ENCODE measurements at places on chromosomes 5 and 9. TPM values are rescaled to one million over a fixed set of nuclear protein-coding genes. Genes with fewer than 3 reads are reported as not detected.

GRCh38 chr5:139903795-139904565 is 108.4 kb downstream of the PSD2 start:
- peak overlapping the region; percentile 70 for H3K4me3 ChIP-seq
- no peak overlapping the region for H3K27ac ChIP-seq
- H3K27me3 ChIP-seq: peaks cover 48% of the 10 kb centered on the region
- H3K4me1 ChIP-seq: peaks cover 27% of the 10 kb centered on the region
- no peaks in the 10 kb centered on the region for H3K36me3 ChIP-seq

DNA sequence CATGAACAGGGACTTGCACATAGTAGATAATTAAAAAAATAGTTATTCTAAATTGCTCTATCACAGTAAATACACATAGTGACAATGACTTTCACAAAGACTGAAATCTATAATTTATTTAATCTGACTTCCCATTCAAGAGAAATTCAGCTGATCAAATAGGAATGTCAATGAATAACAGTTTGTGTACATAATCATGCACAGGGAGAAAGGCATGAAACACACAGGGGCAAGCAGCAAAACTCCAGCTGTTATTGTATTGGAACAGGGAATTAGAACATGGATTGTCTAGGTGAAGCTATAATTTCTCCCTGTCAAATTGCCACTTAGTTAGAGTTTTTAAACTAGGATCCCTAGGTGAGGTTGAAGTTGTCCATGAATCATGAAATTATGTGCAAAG is 99.9 kb downstream of the HCN1 start:
- H3K27ac ChIP-seq: no peak overlapping the region
- H3K4me3 ChIP-seq: no peak overlapping the region
- no peaks in the 10 kb centered on the region for H3K27me3 ChIP-seq
- no peak for DNase-seq
- no peaks in the 10 kb centered on the region for H3K36me3 ChIP-seq

Gene IL4
- not detected for total RNA-seq

DNA sequence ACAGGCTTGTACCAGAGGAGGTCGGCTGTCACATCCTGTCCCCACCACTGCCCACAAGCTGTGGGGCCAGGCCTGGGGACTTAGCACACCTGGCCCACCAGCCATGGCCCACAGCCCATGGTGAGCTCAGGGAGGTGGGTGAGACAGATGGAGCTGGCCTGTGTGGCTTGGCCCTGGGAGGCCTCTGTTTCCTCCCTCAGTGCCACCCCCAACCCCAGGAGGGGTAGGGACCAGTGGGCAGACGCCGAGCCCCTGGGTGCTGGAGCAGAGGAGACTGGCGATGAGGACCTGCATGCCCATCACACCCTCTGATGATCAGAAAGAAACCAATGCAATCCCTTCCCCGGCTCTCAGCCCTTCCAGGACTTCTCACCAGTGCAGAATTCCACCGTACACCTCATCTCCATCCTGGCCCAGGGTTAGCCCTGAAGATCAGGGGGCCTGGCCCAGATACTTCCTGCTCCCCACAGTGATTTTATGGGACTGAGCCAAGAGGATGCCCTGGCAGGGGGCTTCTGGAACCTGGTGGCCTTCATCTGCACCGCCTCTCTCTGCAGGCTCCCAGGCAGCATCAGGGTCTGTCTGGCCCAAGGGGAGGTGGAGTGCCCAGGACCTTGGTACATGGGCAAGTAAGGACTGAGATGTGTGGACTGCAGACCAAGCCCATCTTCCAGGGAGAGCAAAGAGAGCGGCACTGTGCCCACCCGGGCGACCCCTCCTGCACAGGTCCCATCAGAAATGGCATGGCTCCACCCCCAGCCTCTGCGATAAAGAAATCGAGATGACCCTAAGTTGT is 16.9 kb upstream of the NKD2 start:
- peak overlapping the region; percentile 86 for H3K27ac ChIP-seq
- H3K27me3 ChIP-seq: no peaks in the 10 kb centered on the region
- DNase-seq: no peak
- H3K36me3 ChIP-seq: no peaks in the 10 kb centered on the region
- H3K4me1 ChIP-seq: peaks cover 48% of the 10 kb centered on the region
- H3K4me3 ChIP-seq: no peak overlapping the region

- H3K27me3 ChIP-seq: peaks cover 13% of the 10 kb centered on the region
- peaks cover 9% of the 10 kb centered on the region for H3K4me1 ChIP-seq
- DNase-seq: no peak
- no peak overlapping the region for H3K4me3 ChIP-seq
- H3K27ac ChIP-seq: no peak overlapping the region
These were observed 13.1 kb downstream of the NSG2 start for GRCh38 chr5:174058433-174059122.

DNA sequence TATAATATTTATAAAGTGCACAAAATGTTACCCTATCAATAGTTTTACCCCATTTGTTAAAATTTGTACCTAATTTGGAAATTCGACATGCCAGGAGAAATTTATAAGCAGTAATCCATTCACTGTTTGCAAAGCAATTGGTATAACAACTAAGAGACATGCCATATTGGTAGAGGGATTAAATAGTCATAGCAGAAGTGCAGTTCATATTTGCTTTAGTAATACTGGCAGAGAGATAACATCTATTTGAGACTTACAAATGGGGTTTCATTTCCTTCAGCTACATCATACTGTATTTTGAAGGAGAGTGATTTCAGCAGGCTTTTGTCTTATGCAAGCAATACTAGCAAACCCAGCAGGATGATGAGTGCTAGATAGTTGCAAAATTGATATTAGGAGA is 610.4 kb upstream of the CDH10 start:
- no peak overlapping the region for H3K4me3 ChIP-seq
- H3K4me1 ChIP-seq: no peaks in the 10 kb centered on the region
- no peak overlapping the region for H3K27ac ChIP-seq
- DNase-seq: no peak
- no peaks in the 10 kb centered on the region for H3K36me3 ChIP-seq

GRCh38 chr9:122777935-122778627 is 10.7 kb upstream of the OR5C1 start:
- no peaks in the 10 kb centered on the region for H3K36me3 ChIP-seq
- H3K4me1 ChIP-seq: no peaks in the 10 kb centered on the region
- H3K27ac ChIP-seq: no peak overlapping the region
- DNase-seq: no peak
- H3K4me3 ChIP-seq: no peak overlapping the region
- no peaks in the 10 kb centered on the region for H3K27me3 ChIP-seq

Gene PGM5
- 190 TPM for total RNA-seq

Gene FBXL7
- total RNA-seq: 27.7 TPM

Gene ACSL6
- 2.7 TPM for total RNA-seq

GRCh38 chr9:101139082-101139481 is 110.6 kb downstream of the PLPPR1 start:
- no peak overlapping the region for H3K4me3 ChIP-seq
- no peaks in the 10 kb centered on the region for H3K4me1 ChIP-seq
- no peak overlapping the region for H3K27ac ChIP-seq
- no peaks in the 10 kb centered on the region for H3K36me3 ChIP-seq

- H3K36me3 ChIP-seq: no peaks in the 10 kb centered on the region
- H3K4me3 ChIP-seq: no peak overlapping the region
- no peaks in the 10 kb centered on the region for H3K4me1 ChIP-seq
- no peak overlapping the region for H3K27ac ChIP-seq
- no peaks in the 10 kb centered on the region for H3K27me3 ChIP-seq
These were observed 280.1 kb downstream of the DNAH5 start for GRCh38 chr5:13664377-13664776.

Gene SLC4A9
- 0.44 TPM for total RNA-seq

DNA sequence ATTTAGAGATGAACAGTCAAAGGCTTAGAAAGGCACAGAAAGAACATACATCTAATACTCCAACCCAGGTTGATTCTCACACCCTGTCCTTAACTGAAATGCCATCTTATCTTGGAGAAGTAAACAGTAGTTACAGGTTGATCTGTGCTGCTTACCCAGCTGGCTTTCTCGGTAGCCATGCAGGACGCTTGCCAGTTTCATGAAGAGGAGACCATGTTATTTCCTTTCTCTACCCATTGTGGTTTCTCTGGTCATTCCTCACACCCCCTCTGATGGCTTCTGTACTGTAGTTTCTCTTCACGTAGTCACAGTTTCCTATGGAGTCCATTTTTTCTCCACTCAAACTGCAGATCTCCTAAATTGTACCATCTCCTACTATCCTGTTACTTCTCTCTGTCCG is 206.0 kb downstream of the SGCD start:
- no peak overlapping the region for H3K4me3 ChIP-seq
- H3K36me3 ChIP-seq: no peaks in the 10 kb centered on the region
- DNase-seq: no peak

DNA sequence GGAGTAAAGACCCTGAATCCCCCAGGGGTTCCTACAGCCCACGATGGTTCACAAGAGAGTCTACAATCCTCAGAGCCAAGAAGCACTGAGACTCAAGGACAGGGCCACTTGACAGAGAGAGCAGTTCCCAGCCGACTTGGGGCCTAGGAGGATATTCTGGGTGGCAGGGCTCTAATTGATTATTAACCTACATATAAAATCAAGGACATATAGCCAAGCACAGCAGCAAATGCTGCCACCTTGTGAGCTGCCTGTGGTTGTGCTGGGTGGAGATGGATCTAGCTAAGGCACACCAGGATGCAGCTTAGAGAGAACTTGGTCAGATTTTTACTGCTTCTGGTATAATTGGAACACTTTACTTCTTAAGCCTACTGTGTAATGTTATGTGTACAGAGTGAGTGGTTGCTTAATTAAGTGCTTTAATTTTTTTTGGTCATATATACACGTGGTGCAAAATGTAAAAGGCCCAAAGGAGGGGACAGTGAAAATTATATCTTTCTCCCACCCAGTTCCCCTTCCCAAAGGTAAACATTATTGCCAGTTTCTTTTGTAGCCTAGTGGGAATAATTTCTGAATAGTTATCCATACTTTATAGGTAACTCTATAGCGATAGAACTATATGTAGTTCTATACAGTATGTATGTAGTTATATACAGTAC is 78.8 kb downstream of the F2RL2 start:
- no peak for DNase-seq
- H3K27ac ChIP-seq: no peak overlapping the region
- no peaks in the 10 kb centered on the region for H3K36me3 ChIP-seq
- H3K4me3 ChIP-seq: no peak overlapping the region
- no peaks in the 10 kb centered on the region for H3K4me1 ChIP-seq

Gene GABRA1
- total RNA-seq: not detected

- no peak overlapping the region for H3K27ac ChIP-seq
- no peaks in the 10 kb centered on the region for H3K4me1 ChIP-seq
- DNase-seq: no peak
- no peak overlapping the region for H3K4me3 ChIP-seq
- H3K36me3 ChIP-seq: no peaks in the 10 kb centered on the region
These were observed 83.5 kb upstream of the RGMB start for GRCh38 chr5:98690002-98690401.

Gene BTNL8
- total RNA-seq: 0.58 TPM

Gene OMD
- total RNA-seq: 6.4 TPM

Gene SLC6A7
- total RNA-seq: not detected

GRCh38 chr9:88747768-88748167 is 212.8 kb downstream of the NXNL2 start:
- H3K36me3 ChIP-seq: no peaks in the 10 kb centered on the region
- no peaks in the 10 kb centered on the region for H3K27me3 ChIP-seq
- H3K27ac ChIP-seq: peak overlapping the region; percentile 85
- DNase-seq: peak; percentile 28

DNA sequence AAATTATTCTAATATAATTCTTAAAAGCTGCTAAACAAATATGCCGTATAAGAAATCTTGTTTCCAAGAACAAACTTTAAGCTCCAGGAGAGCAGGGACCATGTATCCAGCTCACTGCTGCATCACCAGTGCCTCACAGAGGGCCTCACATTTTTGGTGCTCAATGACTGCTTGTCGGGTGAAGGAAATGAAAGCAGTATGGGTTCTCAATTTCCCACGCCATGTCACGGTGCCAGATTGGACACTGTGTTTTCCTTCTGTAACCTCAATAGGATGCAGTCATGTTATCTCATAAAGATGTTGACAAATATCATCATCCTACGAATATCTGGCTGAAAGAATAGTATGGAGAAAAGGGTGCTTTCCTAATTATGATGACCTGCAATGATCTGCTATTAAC is 64.7 kb downstream of the POU5F2 start:
- no peak overlapping the region for H3K4me3 ChIP-seq
- no peaks in the 10 kb centered on the region for H3K36me3 ChIP-seq
- DNase-seq: no peak
- H3K4me1 ChIP-seq: peaks cover 52% of the 10 kb centered on the region
- no peaks in the 10 kb centered on the region for H3K27me3 ChIP-seq

Measured in left ventricle myocardium inferior (tissue), 1 donor.